Glutamatergic neuron (in vitro differentiated cells): ENCODE measurements at places on chromosomes 12 and 14.
A peak's percentile ranks its signal among the peaks of the same experiment; 100 is the strongest.

GRCh38 chr12:69055280-69055679, 122.3 kb upstream of the CPM start:
- no peak for DNase-seq

- DNase-seq: peak; percentile 6
Observed at GRCh38 chr14:96086574-96087077, 47.5 kb downstream of the C14orf132 start.

GRCh38 chr14:59347511-59347900, 117.7 kb downstream of the GPR135 start:
- no peak for DNase-seq

GRCh38 chr12:116434155-116435011, 124.8 kb upstream of the MAP1LC3B2 start:
- peak; percentile 42 for DNase-seq

GRCh38 chr14:35046751-35047536, 872 bp downstream of the FAM177A1 start:
- DNase-seq: no peak

DNA sequence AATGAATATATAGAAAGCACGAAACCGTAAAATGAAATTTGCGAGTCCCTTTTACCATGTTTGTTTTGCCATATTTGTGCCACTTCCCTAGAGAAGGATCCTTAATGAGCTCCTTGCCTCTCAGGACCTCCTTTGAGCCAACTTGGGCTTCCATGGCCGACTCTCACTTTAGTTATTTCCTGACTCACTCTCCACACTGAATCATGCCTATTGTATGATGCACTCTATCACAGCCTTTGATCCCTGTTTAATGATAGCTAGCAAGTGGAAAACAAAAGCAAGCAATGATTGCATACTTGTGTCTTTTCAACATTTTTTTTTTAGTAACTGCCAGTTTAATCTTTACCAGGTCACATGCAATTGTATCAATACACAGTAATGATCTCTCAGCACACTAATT, 153.2 kb downstream of the CCER1 start:
- no peak for DNase-seq

DNA sequence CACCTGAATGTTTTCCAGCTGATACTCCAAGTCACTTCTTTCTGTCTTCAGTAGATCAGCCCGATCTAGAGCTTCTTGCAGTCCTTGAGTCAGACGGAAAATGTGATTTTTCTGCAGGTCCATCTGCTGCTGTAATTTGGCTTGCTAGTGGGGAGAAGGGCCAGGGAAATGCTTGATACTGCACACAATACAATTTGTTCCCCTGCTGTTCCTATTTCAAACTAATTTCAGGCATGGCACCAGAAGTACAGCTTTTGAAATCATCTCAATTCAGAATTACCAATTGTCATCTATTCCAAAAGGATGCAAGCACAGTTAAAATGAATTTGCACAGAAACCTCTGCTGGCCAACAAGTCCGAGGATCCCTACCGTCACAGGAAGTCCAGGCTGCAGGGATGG, 53.4 kb downstream of the PRKAB1 start:
- no peak for DNase-seq

- DNase-seq: no peak
Observed at GRCh38 chr14:101252443-101253214, 308.7 kb upstream of the DIO3 start.

- no peak for DNase-seq
Observed at GRCh38 chr14:84282618-84283017, 1247.3 kb upstream of the FLRT2 start.

DNA sequence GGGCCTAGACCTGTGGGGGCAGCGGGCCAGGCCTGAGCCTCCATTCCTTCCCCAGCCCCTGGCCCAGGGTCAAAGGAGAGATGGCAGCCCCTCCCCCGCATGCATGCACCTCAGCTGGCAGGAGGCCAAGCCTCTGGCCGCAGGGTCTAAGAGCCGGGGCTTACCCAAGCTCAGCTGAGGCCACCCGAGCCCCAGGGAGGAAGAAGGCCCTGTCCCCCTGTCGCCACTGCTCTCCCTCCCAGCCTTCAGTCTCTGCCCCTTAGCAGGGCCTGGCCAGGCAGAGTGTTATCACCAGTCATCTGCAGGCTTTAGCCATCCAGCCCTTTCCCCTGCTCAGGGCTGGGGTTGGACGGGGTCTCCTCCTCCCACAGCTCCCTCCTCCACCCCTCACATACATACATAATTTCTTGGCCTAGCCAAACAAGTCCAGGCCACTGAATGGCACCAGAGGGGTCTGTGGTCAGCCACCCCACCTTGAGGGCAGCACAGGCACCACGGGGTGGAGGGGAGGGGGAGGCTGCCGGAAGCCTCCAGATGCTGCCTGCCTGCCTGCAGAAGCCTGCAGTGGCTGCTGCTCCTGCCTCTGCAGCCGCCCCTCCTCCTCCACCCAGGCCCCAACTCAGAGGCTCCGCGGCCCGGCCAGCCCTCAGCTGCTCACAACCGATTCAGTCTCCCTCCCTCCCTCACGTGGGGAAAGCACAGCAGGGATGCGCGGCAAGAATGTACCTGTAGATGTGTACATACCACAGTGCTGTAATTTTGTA, 22.8 kb downstream of the RAB35 start:
- DNase-seq: peak; percentile 87

GRCh38 chr12:113236539-113237399, 15.5 kb downstream of the TPCN1 start:
- DNase-seq: no peak

DNA sequence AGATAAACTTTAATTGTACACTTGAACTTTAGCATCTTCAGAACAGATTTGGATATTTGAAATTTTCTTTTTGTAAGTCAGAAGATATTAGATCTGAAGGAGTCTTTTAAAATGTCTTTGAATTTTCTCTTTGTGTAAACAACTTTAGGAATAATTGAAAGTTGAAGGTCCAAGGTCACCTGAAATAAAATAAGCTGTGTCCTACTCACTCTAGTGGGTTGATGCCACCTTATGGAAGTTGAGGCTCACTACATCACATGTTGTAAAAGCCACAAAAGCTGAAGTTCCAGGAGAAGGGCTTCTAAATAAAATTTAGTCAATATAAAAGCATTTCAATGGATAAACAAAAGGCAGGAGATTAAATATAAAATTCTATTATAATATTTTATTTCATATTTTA, 122.0 kb upstream of the ATXN7L3B start:
- DNase-seq: no peak

- peak; percentile 43 for DNase-seq
Observed at GRCh38 chr14:59897757-59898383, 22.1 kb upstream of the LRRC9 start.

DNA sequence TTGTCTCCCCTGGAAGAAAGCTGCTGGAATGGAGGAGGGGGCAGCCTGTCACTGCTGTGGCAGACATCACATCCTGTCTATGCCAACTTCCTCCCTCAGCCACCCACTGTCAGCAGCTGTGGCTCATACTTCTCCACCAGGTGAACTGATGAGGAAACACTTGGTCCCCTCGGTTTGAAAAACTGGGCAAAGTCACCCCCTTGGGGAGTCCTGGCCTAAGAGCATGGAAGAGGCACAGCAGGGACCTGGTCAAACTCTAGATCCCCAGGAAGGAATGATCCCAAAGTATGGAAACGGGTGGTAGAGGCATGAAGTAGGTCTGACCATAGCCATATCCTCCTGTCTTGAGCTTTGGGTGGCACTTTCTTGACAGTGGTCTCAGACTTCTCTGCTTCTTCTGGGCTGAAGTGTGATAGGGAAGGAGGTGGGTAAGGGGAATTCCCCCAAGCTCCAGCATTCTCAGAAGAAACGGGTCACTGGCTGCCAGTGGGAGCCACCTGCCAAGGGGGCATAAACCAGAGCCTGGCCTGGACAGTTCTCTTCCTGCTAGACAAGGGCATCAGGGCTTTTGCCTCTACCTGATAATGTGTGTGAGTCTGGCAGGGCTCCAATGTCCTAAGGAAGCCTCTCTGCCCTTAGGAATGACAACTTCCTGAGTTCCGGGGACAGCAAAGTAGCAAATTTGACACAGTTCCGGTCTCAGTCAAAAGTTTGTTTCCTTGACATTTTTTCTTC, 36.0 kb downstream of the FMNL3 start:
- DNase-seq: no peak

DNA sequence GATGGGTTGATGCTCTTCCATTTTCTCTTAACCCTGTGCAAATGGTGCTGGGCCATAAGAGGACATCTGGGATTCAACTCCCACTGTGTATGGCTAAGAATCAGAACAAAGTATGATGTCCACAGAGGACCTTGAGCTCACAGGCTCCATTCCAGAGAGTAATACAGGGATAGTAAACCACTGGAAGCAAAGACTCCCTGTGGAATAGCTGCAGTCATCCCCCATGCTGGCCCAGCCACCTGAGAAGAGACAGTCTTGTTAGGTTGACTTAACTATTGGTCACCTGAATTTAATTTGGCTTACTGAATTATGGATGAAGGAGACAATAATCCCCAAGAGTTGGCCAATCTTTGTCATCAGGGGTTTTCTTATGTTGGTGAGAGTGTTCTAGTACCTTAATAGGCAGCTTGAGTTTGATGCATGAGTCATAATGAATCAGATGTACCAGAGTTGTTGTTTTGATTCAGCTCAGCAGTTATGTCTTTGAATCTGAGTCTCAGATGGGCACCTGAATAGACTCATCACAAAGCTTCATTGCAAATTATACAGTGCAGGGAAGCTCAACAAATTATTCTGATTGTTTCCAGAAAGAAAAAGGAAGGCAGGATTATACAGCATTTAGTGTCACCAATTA, 122.7 kb downstream of the SSPN start:
- DNase-seq: no peak
